SJCRH30 (cell line): ENCODE measurements at places on chromosomes 1 and 21.

- no peak for DNase-seq
Measured at GRCh38 chr1:231715816-231716722, 89.5 kb downstream of the DISC1 start.

DNA sequence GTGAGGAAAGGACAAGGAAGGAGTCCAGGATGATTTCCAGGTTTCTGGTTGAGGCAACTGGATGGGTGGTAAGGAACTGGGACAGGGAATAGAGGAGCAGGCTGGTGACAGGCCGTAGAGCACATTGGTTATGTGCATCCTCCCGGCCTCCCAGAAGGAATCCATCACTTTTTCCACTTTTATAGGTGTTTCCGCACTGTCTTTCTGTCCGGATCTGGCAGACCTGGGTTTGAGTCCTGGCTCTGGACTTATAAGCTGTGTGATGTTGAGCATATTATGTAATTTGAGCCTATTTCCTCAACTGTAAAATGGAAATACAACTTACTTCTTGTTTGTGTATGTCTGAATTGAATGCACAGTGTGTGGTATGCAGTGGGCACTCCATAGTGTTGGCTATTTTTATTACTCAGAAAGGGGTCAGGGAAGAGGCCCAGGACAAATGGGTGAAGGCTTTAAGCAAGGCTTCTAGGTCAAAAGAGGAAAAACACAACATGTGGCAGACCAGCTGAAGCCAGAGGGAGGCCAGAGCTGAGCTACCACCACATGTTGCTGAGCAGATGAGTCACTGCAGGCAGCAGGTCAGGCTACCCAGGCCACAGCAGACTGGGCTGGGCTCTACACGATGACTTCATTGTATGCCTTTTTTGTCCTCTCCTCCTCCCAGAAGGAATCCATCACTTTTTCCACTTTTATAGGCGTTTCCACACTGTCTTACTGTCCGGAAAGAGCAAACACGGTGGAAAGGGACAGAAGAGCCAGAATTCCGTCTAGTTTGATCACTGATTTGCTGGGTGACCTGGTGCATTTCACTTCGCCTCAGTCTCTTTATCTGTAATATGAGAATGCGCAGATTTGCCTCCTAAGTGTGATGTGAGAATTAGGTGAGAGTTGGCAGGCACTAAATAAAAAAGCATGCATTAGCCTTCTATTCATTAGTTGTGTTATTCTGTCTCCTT lies 791 bp upstream of the MAST2 start:
- peak; percentile 95 for DNase-seq

GRCh38 chr1:31261916-31262315 lies 22.2 kb upstream of the NKAIN1 start:
- no peak for DNase-seq

GRCh38 chr21:32548978-32549377 lies 36.3 kb downstream of the TCP10L start:
- no peak for DNase-seq

DNA sequence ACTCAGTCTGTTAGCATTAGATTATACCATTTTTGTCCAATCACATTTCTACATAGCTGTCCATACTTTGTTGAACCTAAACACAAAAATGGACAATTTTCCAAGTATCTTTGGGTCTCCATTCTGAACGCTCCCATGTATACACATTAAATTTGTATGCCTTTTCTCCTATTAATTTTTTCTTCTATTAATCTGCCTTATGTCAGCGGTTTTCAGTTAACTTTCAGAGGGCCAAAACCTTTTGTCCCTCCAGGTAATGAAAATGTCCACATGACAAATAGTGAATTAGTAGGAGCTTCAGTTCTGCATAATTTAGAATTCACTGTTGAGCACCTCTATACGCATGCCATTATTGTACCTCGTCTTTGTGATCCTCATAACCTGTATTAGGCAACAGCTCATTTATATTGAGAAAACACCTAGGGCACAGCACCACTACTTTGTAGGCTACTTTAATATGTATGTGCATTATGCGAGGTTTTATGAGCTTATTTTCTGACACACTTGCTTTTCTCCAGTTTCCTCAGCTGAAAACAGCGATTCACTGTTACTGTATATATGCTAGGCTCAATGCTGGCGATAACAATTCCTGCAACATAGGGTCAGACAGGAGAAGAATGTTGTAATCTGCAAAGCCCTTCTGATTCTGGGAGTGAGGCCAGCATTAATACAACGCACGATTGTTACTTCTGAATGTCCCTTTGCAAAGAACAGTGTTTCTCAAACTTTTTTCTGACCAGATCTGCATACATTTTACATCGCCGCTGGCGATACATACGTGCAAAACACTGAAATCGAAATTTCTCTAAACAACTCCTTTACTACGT lies 1.1 kb upstream of the ABCD3 start:
- DNase-seq = peak; percentile 23

DNA sequence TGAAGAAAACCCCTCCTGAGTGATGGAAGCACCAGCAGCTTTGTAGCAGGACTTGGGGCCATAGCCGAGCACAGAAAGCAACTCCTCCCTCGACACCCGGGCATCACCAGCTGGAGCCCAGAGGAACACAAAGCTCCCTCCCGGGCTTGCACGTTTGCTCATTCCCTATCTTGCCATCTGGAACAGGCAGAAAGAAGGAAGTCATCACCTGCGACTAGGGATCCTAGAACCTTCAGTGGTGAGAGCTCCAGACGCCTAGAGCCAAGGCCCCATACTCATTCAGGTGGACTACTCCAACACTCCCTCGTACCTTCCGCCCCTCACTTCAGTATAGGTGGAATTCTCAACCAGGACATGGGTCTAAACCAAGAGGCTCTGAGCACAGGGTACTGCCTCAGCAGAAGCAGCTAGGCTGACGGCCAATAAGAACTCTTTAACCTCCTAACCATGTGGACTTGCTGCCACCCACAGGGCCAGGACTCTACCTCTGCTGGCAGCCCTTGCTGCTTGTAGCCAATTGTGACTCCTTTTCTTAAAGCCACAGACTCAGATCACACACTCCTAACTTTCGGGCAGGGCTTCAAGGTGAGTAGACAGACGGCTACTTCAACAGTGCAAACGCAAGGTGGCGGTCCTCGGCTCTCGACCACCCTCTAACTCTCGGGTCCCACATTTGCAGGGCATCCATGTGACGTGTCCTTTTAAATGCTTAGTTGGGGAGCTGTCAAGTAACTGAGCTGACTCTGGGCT lies 65.4 kb downstream of the NPHP4 start:
- no peak for DNase-seq

DNA sequence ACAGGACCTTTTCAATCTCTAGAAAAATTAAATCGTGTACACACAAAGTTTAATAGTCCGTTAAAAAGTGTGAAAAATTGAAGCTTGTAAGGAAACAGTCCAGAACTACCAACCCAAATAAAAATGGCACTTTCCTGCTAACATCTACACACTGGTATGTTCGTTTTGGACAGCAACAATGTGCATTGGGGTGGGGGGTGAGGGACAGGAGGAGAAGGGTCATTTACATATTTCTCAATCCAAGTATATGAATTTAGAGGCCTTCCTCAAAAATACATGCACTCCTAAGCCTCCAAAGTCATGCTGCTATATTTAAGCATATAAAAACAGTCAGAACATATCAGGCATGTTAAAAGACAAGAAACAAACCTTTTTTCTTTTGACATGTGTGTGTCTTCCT lies 2.5 kb downstream of the PPP1R15B start:
- no peak for DNase-seq

GRCh38 chr1:63198871-63199394 lies 123.4 kb upstream of the FOXD3 start:
- DNase-seq = no peak

GRCh38 chr1:31510853-31511789 lies 65.2 kb upstream of the TINAGL1 start:
- no peak for DNase-seq

DNA sequence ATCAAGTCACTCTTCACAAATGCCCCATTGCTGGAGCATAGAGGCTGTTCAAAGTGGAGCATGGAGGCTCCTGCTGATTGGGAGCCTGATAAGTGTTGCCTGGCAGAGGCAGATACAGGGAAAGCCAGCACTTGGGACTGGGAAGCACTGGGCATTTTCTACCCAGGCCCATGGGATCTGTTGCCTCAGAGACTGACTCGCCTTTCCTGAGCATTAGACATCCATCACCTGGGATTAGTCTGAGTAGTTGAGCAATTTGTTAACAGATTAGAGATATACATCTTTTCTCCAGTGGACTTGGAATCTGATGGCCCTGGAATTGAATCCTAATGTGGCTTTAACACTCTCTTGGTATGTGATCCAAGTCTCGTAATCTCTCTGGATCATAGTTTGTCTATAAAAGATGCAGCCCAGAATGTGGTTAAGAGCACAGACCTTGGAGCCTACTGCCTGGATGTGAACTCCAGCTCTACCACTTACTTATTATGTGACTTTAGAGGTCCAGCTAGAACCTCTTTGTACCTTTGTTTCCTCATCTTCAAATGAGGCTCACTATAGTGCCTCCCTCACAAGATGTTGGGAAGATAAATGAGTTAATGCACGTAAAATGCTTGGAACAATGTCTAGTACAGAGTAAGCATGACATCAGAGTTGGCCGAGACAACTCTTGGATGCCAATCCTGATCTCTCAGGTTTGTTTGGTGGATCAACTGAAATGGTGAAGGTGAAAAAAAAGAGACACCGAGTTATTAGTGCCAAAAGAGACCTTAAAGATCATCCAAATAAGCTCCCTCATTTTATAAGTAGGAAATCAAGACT lies 38.3 kb upstream of the NRDC start:
- DNase-seq = no peak

DNA sequence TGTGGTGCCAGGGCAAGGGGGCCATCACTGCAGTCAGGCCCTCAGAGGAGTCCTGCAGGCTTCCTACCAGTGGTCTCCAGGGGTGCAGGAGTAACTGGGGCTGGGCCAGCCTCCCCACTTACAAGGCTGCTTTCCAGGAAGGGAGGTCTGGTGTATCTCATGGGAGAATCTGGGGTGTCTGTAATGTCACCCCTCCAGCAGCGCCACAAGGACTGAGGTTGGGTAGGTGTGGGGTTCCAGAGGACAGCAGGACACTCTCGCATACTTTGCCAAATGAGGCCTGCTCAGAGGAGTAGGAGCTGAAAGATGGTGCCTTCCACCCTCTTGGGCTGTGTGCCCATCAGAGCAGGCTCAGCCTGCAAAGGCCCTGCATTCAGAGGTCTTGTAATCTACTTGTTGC lies 46.9 kb downstream of the TNNT2 start:
- no peak for DNase-seq

- DNase-seq = no peak
Measured at GRCh38 chr1:3384407-3384806, 70.1 kb upstream of the ARHGEF16 start.

DNA sequence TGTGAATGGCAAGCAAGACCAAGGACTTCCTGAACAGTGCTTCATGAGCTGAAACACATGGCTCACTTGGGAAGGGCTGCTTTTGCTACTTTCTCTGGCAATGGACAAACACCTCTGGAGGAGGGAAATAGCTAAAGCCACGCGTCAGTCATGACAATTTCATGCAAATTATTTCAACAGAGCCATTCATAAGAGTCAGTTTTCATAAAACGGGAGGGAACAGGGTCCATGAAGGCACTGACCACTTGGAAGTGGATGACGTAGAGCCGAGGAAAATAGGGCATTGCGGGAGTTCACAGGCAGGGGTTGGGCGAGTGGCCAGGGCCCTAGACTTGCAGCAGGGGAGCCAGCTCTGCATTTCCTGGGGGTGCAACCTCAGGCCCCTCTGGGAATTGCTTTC lies 43.9 kb downstream of the SDC3 start:
- DNase-seq = no peak

- peak; percentile 91 for DNase-seq
Measured at GRCh38 chr1:156053768-156054499, at the start of gene UBQLN4. UBQLN4 (minus strand) TSS chr1:156053798; CDS start chr1:156053701, 97 bp downstream.

DNA sequence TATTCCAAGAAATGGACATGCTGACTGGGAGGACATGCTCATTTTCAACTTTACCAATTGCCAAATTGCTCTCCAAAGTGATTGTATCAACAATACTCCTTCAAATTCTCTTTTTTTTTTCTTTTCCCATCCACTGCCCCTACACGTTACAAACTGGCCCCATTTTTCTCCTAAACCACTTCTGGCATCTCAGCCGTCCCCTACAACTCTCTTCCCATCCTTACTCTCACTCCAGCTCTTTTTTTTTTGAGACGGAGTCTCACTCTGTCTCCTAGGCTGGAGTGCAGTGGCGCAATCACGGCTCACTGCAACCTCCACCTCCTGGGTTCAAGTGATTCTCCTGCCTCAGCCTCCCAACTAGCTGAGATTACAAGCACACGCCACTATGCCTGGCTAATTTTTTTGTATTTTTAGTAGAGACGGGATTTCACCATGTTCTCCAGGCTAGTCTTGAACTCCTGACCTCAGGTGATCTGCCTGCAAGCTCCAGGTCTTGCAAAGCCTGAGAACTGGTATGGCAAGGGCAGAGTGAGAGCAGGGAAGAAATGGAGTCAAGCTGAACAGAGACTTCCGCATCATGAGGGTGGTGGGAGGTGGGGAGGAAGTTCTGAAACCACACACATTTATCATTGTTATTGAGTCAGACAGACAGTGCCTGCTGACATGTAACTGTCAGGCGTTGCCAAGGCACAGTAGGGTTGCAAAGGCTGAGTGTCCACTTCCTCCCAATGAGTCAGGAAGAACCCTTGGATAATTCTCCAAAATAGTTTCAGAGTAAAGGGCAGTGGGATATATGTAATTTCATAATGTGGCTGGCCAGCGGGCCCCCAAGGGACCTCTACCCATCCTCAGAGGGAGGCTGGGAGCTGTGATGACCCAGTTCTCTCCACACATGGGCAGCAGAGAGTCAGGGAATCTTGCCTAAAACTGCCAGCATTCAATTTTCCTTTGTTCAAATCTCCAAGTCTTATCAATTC lies 17.4 kb downstream of the CELA3A start:
- peak; percentile 51 for DNase-seq

GRCh38 chr1:234778221-234779159 lies 168.5 kb upstream of the IRF2BP2 start:
- peak; percentile 64 for DNase-seq
